ENCODE measurements at places on chromosomes 6 and 20.

GRCh38 chr6:139433631-139434419, 59.4 kb upstream of the CITED2 start:
- DNase-seq = no peak

- no peak for DNase-seq
Observed at GRCh38 chr6:44404022-44404714, 16.7 kb downstream of the CDC5L start.

GRCh38 chr20:21505161-21505809, 8.6 kb downstream of the NKX2-2 start:
- peak; percentile 46 for DNase-seq

- DNase-seq = no peak
Observed at GRCh38 chr6:145155873-145156782, 579.2 kb downstream of the EPM2A start.

GRCh38 chr20:881051-881782, 34.9 kb downstream of the ANGPT4 start:
- DNase-seq = no peak

DNA sequence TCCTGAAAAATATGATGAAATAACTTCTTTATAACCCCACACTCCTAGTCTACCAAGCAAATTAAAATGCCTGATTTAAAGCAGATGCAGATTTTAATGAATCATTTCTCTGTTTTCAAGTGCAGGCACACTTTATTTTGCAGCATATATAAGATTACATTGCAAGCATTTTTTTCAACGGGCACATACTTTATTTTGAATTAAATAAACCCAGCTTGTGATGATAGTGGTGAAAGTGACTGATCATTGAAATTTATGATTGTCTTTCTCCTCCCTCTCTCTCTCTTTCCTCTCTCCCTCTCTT, 12.2 kb upstream of the MOXD1 start:
- no peak for DNase-seq

DNA sequence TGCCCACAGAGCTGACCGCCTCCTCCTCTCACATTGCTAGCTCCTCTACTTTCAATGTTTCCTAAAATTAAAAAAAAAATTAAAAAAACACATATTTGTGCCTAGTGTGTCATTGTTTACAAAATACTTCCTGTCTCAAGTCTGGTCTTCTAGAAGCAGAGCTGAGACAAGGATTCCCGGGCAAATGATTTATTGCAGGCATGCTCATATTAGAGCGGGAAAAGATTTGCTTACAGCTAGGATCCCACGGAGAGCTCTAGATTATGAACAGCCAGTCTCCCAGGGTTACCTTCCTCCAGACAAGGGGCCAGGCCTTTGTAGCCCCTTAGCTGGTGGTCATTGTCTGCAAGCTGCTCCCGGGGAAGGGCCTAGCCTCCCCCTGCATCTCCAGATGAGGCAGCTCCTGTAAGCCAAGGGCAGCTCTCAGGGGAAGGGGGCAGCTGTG, 9.4 kb downstream of the PACSIN1 start:
- no peak for DNase-seq

DNA sequence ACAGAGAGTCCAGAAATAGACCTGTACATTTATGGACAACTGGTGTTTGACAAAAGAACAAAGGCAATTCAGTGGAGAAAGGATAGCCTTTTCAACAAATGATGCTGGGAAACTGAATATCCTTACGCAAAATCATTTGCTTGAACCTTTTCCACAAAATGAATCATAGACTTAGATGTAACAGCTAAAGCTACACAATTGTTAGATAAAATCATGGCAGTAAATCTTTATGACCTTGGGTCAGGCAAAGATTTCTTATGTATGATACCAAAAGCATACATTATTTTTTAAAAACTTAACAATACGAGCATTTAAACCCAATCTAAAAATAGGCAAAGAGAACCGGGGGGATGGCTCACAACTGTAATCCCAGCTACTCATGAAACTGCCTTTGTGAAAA, 73.5 kb upstream of the DST start:
- DNase-seq = no peak

DNA sequence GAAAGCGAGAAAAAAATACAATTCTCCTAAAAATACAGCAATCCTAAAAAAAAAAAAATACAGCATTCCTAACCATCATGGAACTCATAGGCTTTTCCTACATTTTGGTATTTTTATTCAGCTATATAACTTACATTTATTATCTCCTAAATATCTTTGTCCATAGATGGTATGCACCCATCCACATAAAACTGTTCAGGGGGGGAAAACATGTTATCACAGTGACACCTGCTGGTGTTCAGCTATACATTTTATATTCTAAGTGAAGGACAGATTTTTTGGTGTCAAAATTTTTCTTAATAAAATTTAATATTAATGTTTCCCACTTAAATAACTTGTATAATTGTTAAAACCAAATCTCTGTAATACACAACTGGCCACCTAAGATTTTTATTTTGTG, 58.0 kb downstream of the BLOC1S5 start:
- no peak for DNase-seq

DNA sequence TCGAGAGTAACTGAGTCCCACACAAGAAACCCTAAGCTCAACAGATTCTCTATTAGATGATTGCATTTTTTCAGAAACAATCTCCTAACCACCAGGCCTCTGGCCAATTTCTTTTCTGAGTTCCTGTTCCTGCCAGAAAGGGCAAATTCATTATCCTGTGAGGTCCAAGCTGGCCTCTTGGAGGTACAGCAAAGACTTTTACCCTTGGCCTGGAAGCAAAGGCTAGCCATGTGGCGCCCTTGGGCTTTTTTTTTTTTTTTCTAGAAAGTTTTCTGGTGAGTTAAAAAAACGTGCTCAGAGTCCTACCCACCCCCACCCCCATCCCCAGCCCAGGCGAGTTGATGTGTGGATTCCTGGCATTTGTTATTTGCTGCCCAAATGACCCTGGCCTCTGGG, 59.0 kb upstream of the EEF1A1 start:
- no peak for DNase-seq

DNA sequence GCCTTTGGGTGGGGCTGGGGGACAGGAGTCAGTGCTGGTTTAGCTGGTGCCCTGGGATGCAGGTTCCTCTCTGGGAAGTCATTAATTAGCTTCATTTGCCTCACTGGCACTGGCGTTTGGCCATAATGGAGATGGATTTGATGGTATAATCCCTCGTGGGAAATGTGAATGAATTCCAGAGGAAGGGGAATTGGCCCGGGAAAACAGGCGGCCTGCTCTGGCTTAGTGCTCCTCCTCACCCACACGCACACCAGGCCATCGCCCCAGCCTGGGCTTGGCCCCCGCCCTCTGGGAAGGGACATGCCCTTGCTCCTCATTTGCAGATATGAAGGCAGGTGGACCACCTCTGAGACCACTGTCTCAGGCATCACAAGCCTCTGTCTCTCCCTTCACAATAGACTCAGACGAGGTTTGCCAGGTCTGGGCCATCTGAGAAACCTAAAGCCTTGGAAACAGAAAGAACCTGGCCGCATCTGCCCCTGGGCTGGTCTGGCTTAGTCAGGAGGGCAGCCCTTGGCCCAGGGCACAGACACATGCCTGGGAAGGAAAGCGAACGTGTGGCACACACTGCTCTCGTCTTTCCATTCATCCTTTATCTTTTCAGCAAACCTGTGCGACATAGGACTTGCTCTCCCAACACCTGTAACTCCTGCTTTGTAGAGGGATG, 199.2 kb upstream of the CDH4 start:
- DNase-seq = no peak

- DNase-seq = no peak
Observed at GRCh38 chr6:40881501-40881900, 157.5 kb downstream of the UNC5CL start.

DNA sequence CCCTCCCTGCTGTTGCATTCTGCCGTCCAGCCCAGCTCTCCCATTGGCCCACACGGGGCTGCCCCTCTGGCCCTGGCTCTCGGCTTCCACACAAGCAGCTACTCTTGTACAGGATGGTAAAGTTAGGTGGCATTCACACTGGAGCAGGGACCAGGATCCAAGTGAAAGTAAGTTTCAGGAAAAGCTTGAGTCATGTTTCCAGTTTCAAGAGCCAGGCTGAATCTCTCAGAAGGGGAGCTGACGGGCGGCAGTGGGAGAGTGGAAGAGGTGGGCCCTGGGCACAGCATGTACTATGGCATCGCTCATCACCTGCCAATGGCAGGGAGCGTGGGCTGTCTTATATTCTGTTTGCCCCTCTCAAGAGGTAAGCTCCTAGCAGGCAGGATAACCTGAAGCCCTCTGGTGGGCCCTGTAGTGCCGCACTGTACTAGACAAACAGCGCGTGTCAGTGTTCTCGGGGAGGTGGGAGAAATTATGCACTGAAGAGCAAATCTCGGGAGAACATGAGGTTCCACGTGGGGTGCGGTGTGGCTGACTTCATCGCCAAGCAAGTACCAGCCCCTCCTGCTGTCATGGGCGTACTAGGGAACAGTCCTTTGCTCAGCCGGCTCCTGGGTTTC, 241.5 kb downstream of the NRN1 start:
- no peak for DNase-seq

DNA sequence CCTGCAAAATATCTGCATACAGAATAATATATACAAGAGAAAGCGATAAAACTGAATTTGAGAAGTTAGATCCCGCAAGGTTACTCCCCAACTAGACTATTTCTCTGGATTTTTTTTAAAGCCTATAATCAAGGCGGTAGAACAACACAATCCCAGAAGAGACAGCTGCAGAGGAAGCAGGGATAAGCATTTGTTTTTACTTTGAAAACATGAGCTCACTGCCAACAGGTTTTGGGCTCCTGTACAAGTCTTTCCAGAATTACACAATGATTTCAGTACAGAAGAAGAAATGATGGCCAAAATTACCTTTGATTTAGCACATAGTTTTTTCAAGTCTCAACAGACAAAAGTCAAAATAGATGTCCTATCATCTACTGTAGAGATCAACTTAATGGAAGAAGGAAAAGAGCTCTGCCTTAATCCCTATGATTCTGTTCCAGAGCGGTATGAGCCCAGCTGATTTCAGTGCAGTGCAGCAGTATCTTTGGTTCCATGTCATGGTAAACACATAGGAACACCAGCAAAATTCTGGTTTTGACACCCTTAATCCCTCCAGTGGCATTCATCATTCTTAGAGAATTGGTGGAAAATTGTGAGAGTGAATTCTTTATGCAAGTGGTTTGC, 304.3 kb downstream of the HDGFL1 start:
- no peak for DNase-seq

- no peak for DNase-seq
Observed at GRCh38 chr20:48773837-48774418, 53.9 kb downstream of the PREX1 start.

- no peak for DNase-seq
Observed at GRCh38 chr6:80872951-80873308, 766.5 kb downstream of the BCKDHB start.

- no peak for DNase-seq
Observed at GRCh38 chr6:3013486-3013885, 13.8 kb downstream of the NQO2 start.

DNA sequence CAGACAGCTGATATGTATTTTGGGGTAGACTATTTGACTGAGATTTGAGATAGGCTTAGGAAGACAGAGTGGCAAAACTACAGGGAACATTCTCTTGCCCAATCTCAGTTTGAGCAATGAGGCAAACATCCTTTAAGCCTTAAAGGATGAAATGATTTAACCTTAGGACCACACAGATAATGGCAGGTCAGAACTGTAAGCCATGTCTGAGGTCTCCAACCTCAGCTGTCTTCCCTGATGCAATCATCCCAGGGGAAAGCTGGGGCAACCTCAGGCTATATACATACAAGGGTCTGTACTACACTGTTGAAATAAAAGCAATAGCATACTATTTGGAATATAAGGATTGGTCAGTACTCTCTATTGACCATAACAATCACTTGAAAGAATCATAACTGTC, 83.8 kb upstream of the NUP153 start:
- DNase-seq = no peak

- DNase-seq = no peak
Observed at GRCh38 chr20:3315136-3315535, 76.1 kb upstream of the SLC4A11 start.

- DNase-seq = no peak
Observed at GRCh38 chr20:17969278-17969883, 563 bp downstream of the MGME1 start.

DNA sequence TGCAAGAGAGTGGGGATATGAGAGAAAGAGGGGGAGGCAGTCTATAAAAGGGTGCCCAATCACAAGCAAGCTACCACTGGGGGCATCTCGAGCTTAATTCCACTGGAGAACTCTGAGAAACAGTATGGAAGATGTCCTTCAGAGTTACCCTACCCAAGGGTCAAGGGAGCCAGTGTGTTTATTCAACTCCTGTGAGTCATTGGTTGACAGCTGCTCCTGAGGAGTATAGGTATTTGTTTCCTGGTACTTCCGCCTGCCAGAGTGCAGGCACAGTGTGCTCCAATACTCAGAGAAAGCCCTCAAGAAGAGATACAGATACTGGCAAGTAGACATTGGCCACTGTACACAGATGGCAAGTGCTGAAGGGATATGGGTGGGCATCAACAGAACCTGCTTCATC, 49.5 kb downstream of the ARHGAP40 start:
- DNase-seq = no peak

DNA sequence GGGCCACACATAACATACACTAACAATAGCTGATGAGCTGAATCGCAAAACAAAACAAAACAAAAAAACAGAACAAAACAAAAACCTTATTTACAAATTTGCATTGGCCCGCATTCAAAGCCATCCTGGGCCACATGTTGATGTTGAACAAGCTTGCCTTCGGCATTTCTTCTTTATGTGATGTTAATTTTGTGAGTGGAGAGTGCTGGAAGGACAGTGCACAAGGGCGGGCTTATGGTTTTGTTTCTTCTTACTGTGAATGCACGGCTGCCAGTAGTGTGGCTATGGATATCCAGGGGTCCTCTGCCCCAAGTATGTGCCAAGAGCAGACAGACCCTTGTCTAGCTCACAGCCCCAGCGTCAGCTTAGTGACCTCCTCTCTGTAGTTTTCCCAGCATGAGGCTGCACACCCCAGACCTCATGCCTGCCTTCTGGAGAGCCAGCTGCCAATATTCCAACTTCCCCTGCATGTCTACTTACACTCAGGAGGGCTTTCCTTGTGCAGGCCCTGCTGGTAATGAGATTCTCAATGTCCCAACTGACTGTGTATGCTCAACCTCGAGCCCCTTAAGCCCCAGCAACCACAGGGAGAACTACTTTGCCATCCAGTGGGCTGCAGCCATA, 24.9 kb downstream of the ZNF292 start:
- DNase-seq = no peak

- DNase-seq = no peak
Observed at GRCh38 chr6:85463621-85464259, 13.9 kb downstream of the NT5E start.

- DNase-seq = no peak
Observed at GRCh38 chr20:10498200-10498599, 63.1 kb downstream of the SLX4IP start.

- DNase-seq = no peak
Observed at GRCh38 chr20:36364506-36364905, 58.4 kb downstream of the DLGAP4 start.

Data from stimulated activated CD4-positive, alpha-beta T cell treated with anti-CD3 and anti-CD28 coated beads, Interleukin-15, amount 100 ng/mL, for 1 hour (primary cell).